Nephron progenitor cell (in vitro differentiated cells): ENCODE measurements at places on chromosomes 13 and 19.

DNA sequence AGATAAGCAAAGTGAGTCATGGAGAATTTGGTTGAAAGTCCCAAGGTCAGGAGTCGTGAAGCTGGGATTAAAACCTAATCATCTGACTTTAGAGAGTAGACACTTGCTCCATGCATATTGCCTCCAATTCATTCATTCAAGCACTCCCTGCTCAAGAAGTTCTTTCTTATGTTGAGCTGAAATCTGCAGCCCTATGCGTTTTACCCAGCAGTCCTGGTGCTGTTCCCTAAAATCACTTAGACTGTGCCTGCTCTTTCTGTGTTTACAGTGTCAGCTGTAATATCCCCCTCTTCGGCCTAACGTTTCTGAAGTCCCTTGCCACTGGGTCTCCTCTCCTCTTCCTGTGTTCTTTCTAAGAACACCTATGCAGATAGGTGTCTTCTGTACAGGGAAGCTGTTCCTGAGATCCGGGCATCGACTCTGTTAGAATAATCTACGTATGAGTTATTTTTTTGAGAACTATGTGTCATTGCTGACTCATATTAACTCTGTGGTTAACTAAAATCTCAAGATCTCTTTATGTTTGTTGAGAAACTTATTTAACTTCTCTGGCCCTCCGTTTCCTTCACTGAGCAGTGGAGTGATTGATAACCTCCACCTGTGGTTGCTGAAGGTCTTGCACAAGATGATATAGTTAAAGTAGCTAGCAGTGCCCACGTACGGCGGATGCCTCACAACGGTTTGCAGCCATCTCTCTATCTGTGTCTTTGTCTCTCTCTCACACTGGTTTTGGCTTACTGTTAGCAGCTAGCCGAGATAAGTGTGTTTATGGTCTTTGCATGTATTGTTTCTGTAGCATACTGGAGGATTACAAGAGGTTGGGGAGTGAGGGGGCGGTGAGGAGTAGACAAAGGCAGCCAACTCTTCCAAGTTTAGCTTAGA is 4.7 kb downstream of the ALOX5AP start:
- H3K4me1 ChIP-seq, result peaks cover 58% of the 10 kb centered on the region
- no peaks in the 10 kb centered on the region for H3K36me3 ChIP-seq
- H3K27ac ChIP-seq, result no peak overlapping the region
- no peak for DNase-seq

DNA sequence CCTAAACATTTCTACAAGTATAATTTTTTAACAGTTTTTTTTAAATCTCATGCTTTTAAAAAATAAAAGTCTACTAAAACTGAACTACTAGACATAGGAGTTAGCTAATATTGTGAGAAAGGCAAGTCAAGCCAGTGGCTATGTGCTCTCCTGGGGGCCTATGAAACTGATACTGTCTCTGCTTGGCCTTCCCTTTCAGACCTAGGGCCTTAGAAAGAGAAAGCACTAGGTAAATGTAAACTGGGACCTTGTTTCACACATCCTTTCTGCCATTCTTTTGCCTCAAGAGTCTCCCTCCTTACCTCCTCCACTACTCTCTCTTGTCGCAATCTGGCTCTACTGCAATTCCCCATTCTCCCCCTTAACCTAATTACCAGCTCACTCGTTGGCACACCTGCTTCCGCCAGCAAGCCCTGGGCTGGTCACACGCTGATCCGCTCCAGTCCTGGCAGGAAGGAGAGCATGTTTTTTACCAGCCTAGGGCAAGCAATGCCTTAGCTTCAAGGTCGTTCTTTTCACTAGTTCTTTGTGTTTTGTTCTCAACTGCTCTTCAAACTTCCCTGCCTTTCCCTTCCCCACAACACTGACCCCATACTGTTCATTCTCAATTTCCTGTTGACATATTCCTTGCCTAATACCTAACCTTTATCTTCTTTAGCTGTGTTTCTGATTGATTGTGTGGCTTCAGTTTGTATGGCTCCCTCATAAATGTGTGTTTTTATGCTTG is 23.1 kb downstream of the TBC1D4 start:
- no peak for DNase-seq
- no peaks in the 10 kb centered on the region for H3K27me3 ChIP-seq
- H3K4me1 ChIP-seq, result no peaks in the 10 kb centered on the region
- H3K27ac ChIP-seq, result peak overlapping the region; percentile 41

DNA sequence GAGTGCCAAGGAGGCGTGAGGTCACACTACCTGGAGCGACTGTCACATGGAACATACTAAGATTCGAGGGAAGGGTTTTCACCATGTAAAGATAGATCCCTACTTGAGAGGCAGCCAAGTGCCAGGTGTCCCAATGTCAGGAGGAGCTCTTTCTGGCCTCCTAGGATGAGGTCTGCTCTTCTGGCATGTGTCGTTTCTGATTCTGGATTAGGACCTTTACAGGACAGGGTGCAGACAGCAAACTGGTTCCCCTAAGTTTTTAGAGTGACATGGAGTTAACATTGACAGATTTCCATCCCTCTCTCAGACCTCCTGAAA is 75.3 kb downstream of the ZNF536 start:
- H3K4me1 ChIP-seq, result peaks cover 26% of the 10 kb centered on the region
- no peak overlapping the region for H3K27ac ChIP-seq
- H3K36me3 ChIP-seq, result no peaks in the 10 kb centered on the region
- no peak for DNase-seq

GRCh38 chr19:38735257-38735686 is 9.0 kb downstream of the CAPN12 start:
- H3K4me3 ChIP-seq, result peak overlapping the region; percentile 77
- H3K27ac ChIP-seq, result no peak overlapping the region
- peak; percentile 44 for DNase-seq
- H3K36me3 ChIP-seq, result peaks cover 13% of the 10 kb centered on the region

GRCh38 chr13:70938462-70938861 is 830.2 kb upstream of the KLHL1 start:
- H3K27me3 ChIP-seq, result no peaks in the 10 kb centered on the region
- no peak overlapping the region for H3K4me3 ChIP-seq
- no peak overlapping the region for H3K27ac ChIP-seq
- H3K4me1 ChIP-seq, result no peaks in the 10 kb centered on the region
- no peak for DNase-seq

- no peak overlapping the region for H3K4me3 ChIP-seq
- no peak for DNase-seq
- peaks cover 28% of the 10 kb centered on the region for H3K4me1 ChIP-seq
- no peak overlapping the region for H3K27ac ChIP-seq
Measured at GRCh38 chr19:49020342-49020741, 3.5 kb upstream of the LHB start.

GRCh38 chr13:98345107-98345935 is 168.3 kb upstream of the RNF113B start:
- no peak for DNase-seq
- peaks cover 4% of the 10 kb centered on the region for H3K27me3 ChIP-seq
- no peak overlapping the region for H3K4me3 ChIP-seq
- H3K36me3 ChIP-seq, result peaks cover 64% of the 10 kb centered on the region
- peaks cover 47% of the 10 kb centered on the region for H3K4me1 ChIP-seq
- H3K27ac ChIP-seq, result peak overlapping the region; percentile 85

- peaks cover 3% of the 10 kb centered on the region for H3K27me3 ChIP-seq
- peaks cover 41% of the 10 kb centered on the region for H3K4me1 ChIP-seq
- H3K4me3 ChIP-seq, result peak overlapping the region; percentile 26
- no peak for DNase-seq
- peak overlapping the region; percentile 84 for H3K27ac ChIP-seq
Measured at GRCh38 chr13:98675837-98676236, 76.6 kb downstream of the SLC15A1 start.

- no peaks in the 10 kb centered on the region for H3K4me1 ChIP-seq
- H3K36me3 ChIP-seq, result peaks cover 76% of the 10 kb centered on the region
- H3K27ac ChIP-seq, result peak overlapping the region; percentile 12
- peaks cover 9% of the 10 kb centered on the region for H3K27me3 ChIP-seq
Measured at GRCh38 chr19:15358918-15359317, 20.7 kb downstream of the AKAP8 start.

- H3K36me3 ChIP-seq, result peaks cover 51% of the 10 kb centered on the region
- DNase-seq, result no peak
- peaks cover 60% of the 10 kb centered on the region for H3K4me1 ChIP-seq
Measured at GRCh38 chr19:7983995-7984837, 21.2 kb downstream of the ELAVL1 start.

DNA sequence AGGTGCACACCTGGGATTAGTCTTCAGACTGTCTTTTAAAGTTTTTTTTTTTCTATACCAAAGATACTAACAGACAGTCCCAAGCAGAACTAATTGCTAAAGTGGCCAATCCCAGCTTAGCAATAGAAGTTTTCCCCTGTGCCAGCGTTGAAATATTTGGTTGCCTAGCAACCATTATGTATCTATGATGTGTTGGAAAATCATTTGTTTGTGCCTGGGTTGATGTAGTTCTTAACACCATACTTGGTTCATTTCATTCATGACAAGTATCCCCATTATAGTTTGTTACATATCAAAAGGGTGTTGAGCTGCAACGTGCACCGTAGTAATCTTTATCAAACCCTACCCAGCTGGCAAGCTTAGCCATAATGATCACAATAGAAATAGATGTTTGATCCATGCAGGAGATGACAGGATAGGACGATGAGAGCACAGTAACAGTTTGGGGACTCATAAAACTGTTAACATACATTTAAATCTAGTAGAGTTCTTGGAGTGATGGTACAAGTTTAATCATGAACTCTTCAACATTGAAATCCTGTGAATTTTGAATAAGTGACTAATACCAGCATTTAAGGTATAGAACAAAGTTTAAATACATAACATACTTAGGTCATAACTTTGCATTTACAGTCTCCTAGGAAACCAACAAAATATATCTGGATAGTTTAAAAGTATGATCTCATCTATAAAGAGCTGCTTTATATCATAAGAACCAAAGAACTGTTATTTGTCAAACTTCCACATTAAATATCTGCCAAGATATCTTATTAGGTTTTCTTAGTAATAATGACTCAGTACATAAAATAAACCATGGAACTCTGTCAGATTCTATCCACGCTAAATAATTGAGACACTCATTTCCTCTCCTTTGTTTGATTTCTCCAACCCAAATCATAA is 73.4 kb downstream of the MBNL2 start:
- H3K27ac ChIP-seq, result no peak overlapping the region
- H3K4me3 ChIP-seq, result no peak overlapping the region
- peaks cover 12% of the 10 kb centered on the region for H3K36me3 ChIP-seq
- no peak for DNase-seq
- no peaks in the 10 kb centered on the region for H3K27me3 ChIP-seq

- H3K4me1 ChIP-seq, result no peaks in the 10 kb centered on the region
- H3K4me3 ChIP-seq, result no peak overlapping the region
- no peak overlapping the region for H3K27ac ChIP-seq
- peaks cover 14% of the 10 kb centered on the region for H3K27me3 ChIP-seq
Measured at GRCh38 chr13:96710166-96710862, 284.0 kb downstream of the OXGR1 start.

DNA sequence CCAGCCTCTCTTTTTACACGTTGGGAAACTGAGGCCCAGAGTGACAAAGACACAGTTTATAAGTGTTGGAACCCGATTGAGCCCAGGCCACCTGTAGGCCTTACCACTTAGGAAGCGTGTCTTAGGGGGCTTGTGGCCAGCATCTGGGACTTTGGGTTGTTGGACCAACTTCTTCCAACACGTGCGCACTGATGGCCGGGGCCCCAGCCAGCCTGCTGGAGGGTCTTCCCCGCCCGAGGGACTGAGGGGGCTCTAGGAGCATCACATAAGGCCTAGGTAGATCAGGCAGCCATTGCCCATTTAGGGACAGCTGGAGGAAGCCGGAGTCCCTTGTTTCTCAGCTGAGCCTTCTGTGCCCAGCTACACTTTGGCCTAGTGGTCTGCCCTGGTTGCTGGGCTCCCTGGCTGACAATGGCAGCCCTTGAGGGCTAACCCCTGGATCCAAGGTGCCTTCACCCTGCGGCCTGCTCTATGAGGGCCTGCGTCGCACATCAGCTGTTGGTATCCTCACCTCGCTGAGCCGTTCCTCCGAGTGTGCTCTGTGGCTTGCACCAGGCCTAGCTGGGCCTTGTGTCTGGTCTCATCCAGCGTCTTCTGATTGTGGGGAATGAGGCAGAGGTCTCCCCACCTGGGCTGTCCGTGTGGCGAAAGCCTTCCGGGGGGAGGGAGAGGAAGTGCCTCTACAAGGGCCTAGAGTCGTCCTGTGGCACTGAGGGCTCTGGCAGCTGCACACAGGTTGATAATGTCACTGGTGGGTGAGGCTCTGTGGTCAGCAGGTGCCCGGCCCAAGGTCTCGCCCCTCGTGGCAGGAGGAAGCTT is 1.2 kb downstream of the RAB11B start:
- no peaks in the 10 kb centered on the region for H3K27me3 ChIP-seq
- peak overlapping the region; percentile 77 for H3K4me3 ChIP-seq

GRCh38 chr13:45809801-45810394 is 41.7 kb downstream of the SIAH3 start:
- no peak overlapping the region for H3K4me3 ChIP-seq
- H3K27ac ChIP-seq, result peak overlapping the region; percentile 64
- peak; percentile 14 for DNase-seq
- H3K27me3 ChIP-seq, result peaks cover 1% of the 10 kb centered on the region
- H3K36me3 ChIP-seq, result no peaks in the 10 kb centered on the region
- H3K4me1 ChIP-seq, result peaks cover 51% of the 10 kb centered on the region

DNA sequence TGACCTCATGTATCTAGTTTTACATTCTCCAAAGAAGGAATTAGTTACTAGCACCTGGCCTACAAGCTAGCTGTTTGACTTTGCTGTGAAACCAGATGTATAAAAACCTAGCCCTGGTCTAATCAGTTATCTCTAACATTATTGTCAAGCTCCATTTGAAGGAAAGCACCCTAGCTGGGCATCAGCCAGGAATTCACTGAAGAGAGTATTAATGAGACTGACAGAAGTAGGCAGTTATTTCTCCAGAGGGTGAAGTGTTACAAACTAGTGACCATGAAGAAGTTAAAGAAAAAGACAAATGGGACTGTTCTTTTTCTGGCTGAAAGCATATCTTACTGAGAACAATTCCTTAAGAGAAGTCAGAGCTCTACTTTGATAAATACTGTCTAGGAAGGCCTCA is 2529.3 kb upstream of the PCDH20 start:
- H3K27ac ChIP-seq, result peak overlapping the region; percentile 18
- H3K27me3 ChIP-seq, result no peaks in the 10 kb centered on the region
- no peaks in the 10 kb centered on the region for H3K4me1 ChIP-seq
- no peaks in the 10 kb centered on the region for H3K36me3 ChIP-seq

DNA sequence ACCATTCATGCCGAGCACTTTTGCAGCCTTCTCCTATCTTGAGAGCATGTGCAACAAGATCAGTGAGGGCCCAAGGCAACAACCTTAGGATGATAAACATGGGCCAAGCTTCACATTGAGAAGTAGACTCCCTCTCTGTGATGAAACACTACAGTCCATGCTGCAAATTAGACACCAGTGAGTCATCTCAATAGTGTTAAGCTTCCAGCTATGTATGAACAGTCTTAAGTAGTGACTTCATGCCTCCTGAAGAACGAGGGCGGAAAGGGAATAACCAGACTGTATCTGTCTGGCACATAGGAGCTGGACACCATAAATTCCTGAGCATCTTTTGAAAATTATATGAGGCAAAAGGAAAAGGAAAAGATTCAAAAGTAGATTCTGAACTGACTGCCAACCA is 309.9 kb upstream of the SLITRK1 start:
- H3K27ac ChIP-seq, result no peak overlapping the region
- no peak overlapping the region for H3K4me3 ChIP-seq
- DNase-seq, result no peak
- H3K4me1 ChIP-seq, result peaks cover 6% of the 10 kb centered on the region

- H3K27me3 ChIP-seq, result peaks cover 2% of the 10 kb centered on the region
- no peak overlapping the region for H3K4me3 ChIP-seq
- H3K36me3 ChIP-seq, result no peaks in the 10 kb centered on the region
- no peak overlapping the region for H3K27ac ChIP-seq
- no peaks in the 10 kb centered on the region for H3K4me1 ChIP-seq
Measured at GRCh38 chr19:23999821-24000610, 85.3 kb downstream of the ZNF726 start.

- peaks cover 18% of the 10 kb centered on the region for H3K36me3 ChIP-seq
- no peak for DNase-seq
- no peaks in the 10 kb centered on the region for H3K27me3 ChIP-seq
Measured at GRCh38 chr13:23716401-23716800, 146.2 kb downstream of the TNFRSF19 start.

GRCh38 chr19:58304748-58305064 is 471 bp upstream of the ERVK3-1 start:
- peak overlapping the region; percentile 60 for H3K27ac ChIP-seq
- H3K4me3 ChIP-seq, result peak overlapping the region; percentile 100
- DNase-seq, result no peak
